Mesothelial cell of epicardium (in vitro differentiated cells): ENCODE measurements at places on chromosomes 4 and X. TPM values are rescaled to one million over a fixed set of nuclear protein-coding genes. Genes with fewer than 3 reads are reported as not detected.

HADH gene
- 48.8 to 51.9 TPM (median 50.7 TPM) in 3 replicates for total RNA-seq

SGMS2 gene
- 7.5 to 9.8 TPM (median 9.2 TPM) in 3 replicates for total RNA-seq

SYNPO2 gene
- total RNA-seq, result 20.6 to 23.4 TPM (median 22.6 TPM) in 3 replicates

CACNA1F gene
- total RNA-seq, result 0.32 to 0.75 TPM (median 0.47 TPM) in 3 replicates

ZNF718 gene
- total RNA-seq, result 10.1 to 11.1 TPM (median 10.8 TPM) in 3 replicates

LIMCH1 gene
- 65.1 to 66.8 TPM (median 65.2 TPM) in 3 replicates for total RNA-seq

PHEX gene
- 0.70 to 1.2 TPM (median 0.96 TPM) in 3 replicates for total RNA-seq

CWH43 gene
- not detected in 3 replicates for total RNA-seq

CAPN6 gene
- 84.3 to 90.8 TPM (median 88.2 TPM) in 3 replicates for total RNA-seq

MAGEE2 gene
- total RNA-seq, result not detected in 3 replicates

PPARGC1A gene
- 3.1 to 3.7 TPM (median 3.4 TPM) in 3 replicates for total RNA-seq

SHOX gene
- total RNA-seq, result not detected in 3 replicates

RGN gene
- total RNA-seq, result 0.61 to 1.2 TPM (median 1.2 TPM) in 3 replicates

MSANTD1 gene
- 2.5 to 3.1 TPM (median 2.6 TPM) in 3 replicates for total RNA-seq

IL3RA gene
- 0.16 to 0.20 TPM in 2 of 3 replicates, not detected in the other for total RNA-seq

EMCN gene
- 2.0 to 4.3 TPM (median 3.0 TPM) in 3 replicates for total RNA-seq

TCEAL6 gene
- total RNA-seq, result not detected in 3 replicates

GRID2 gene
- total RNA-seq, result 3.1 to 3.6 TPM (median 3.2 TPM) in 3 replicates

KLB gene
- not detected in 3 replicates for total RNA-seq

RASGEF1B gene
- total RNA-seq, result 6.8 to 7.2 TPM (median 7.2 TPM) in 3 replicates

MAGEA11 gene
- total RNA-seq, result not detected in 3 replicates

SH3BP2 gene
- 72.9 to 79.0 TPM (median 76.7 TPM) in 3 replicates for total RNA-seq

SFRP2 gene
- total RNA-seq, result 22.8 to 27.1 TPM (median 23.8 TPM) in 3 replicates
